Large intestine (tissue), 12 donors: ENCODE measurements at places on chromosomes 4 and X.

GRCh38 chr4:173328236-173328901, 5.8 kb downstream of the HMGB2 start:
- DNase-seq = no peak

- peak; percentile 25 for DNase-seq
Measured at GRCh38 chr4:86872135-86872534, 20.1 kb downstream of the C4orf36 start.

DNA sequence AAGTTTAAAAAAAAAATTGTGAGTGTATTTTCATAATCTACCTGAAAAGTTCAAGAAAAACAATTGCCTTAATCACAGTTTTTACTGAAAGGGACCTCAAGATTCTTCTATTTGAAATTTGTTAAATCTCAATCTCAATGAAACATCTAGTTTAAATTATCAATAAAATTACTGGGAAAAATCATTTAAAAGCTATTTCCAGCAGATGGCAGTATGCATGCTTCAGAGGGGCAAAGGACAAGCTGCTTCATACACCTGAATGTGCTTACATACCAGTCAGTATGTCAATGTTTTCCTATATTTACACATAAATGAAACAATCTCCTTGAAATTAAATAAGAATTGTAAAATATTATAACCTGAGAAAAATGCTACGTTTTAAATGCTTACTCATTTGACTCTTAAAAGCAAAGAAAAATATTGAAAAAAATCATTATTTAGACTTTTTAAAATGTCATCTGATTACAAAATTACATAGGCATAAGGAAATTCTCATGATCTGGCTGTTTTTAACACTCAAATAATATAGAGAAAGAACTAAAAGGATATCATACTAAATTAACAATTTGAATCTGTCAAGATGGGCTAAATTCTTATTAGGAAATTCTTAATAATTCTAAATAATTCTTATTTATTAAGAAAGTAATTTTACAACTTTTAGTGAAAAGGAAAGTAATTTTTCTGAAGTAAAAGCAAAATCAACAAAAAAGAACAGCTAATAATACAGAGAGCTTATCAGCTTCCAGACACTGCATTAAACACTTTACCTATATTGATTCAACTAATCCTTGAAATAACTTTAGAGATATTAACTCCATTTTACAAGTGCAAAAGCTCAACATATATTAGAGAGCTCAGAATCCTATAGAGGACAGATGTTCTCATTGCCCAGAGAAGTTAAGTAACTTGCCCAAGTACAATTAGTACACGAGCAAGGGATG, 242.1 kb downstream of the ADAMTS3 start:
- DNase-seq = no peak

- DNase-seq = no peak
Measured at GRCh38 chr4:105542039-105542438, 10.4 kb upstream of the ARHGEF38 start.

DNA sequence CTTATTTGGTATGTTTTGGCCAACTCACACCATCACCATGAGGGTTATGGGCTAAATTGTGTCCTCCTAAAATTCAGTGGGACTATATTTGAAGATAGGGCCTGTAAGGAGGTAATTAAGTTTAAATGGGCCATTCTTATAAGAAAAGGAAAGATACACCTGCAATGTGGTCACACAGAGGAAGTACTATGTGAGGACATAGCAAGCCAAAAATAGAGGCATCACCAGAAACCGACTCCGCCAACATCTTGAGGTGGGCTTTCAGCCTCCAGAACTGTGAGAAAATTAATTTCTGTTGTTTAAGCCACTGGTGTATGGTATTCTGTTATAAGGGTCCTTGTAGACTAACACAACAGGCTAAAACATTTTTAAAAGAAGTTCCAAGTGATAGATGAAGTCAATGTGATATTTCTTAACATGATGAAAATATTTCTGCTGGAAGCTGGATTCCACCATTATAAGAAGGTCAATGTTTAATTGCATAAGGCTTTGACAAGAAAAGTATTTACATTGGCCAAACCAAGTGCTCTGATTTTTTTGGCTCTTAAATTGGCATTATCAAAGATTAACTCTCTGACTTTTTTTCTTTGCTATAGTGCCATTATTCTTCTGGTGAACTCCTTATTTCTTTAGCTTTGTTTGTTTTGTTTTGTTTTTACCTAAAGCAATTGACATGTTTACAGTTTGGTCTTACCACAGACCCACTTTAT, 540.9 kb downstream of the PPARGC1A start:
- DNase-seq = no peak

- no peak for DNase-seq
Measured at GRCh38 chr4:25454476-25454875, 77.4 kb downstream of the ANAPC4 start.

GRCh38 chr4:186722796-186723291, 812 bp downstream of the FAT1 start:
- no peak for DNase-seq
